ENCODE measurements at places on chromosomes 2 and 18.

- DNase-seq = no peak
Observed at GRCh38 chr18:35138773-35139172, 97.6 kb downstream of the MAPRE2 start.

DNA sequence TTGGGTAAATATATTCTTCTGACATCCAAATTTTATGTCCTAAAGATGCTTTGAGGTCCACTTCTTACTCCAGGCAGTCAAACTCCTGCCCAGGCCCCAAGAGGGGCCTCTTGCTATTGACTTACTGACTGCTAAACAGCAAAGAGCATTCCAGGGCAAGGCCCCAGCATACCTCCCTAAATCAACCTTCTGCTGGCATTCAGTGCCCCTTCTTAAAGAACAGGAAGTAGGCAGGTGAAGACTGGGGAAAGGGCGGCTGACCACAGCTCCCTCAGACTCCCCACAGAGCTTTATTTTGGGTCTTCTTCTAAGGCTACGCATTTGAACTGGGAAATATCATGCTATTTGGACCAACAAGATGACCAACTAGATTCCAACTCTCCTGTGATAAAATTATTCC lies 68.9 kb downstream of the USP40 start:
- DNase-seq = no peak

GRCh38 chr2:124708661-124709060 lies 683.6 kb downstream of the CNTNAP5 start:
- DNase-seq = no peak

- DNase-seq = no peak
Observed at GRCh38 chr2:217231212-217231611, 371.3 kb upstream of the TNP1 start.

GRCh38 chr2:164792316-164793170 lies 49.1 kb downstream of the COBLL1 start:
- DNase-seq = no peak

DNA sequence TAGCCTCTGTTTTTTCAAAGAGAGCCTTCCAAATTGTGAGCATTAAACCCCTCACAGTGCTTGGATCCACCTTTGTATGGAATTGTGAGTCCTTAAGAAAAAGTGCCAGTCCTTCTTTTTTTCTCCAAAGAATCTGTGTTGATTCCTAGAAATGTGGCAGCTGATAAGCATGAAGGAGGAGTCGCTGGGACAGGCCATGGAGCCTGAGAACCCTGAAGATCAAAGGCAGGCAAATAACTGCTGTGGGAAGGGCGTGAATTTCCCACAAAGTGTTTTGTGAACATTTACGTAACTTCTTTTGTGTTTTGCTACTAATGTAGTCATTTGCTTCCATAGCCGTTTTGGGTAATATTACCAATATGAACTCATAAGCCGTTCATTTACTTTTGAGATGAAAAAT lies 27.7 kb upstream of the CHMP1B start:
- no peak for DNase-seq

- no peak for DNase-seq
Observed at GRCh38 chr2:36277146-36277808, 78.3 kb upstream of the CRIM1 start.

- no peak for DNase-seq
Observed at GRCh38 chr2:119311371-119311770, 55.3 kb downstream of the C2orf76 start.

DNA sequence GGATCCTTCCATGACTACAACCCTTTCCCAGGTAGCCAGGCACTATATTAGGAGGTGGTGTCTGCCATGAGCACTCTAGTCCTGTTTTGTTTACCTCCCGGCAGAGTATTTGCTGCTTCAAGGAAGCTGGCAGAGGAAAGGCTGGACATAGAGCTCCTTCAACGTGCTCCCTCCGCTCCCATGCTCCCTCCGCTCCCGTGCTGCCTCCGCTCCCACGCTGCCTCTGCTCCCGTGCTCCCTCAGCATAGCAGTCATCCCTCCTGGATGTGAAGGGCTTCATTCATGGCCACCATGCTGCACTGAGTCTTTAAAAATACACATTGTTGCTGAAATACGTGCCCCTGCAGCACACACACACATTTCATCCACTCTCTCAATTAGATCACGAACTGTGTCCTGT lies 181.9 kb upstream of the MYT1L start:
- no peak for DNase-seq

- DNase-seq = no peak
Observed at GRCh38 chr18:1488957-1489356, 584.3 kb downstream of the ADCYAP1 start.

- DNase-seq = no peak
Observed at GRCh38 chr18:56285387-56286065, 352.9 kb downstream of the TXNL1 start.

DNA sequence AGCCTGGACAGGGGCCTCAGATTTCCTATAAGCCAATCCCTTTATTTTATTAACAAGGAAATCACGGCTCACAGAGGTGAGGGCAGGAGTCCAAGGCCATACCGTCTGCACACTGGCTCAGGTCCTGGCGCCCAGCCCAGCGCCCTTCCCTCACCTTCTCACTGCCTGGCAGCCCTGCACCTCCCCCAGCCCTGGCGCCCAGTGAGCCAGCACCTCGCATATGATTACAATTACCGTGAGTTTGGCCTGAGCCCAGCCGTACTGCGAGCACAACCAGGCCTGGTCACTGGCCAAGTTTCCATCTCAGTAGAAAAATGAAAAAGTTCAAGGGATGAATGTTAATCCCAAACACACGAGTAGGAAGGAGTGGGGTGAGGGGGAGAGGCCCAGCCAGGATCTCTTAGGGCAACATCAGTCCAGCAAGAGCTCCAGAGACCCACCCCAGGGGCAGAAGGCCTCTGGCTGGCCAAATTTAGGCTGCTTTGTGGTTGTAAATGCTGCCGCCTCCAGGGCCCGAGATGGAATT lies 68.4 kb downstream of the MCFD2 start:
- DNase-seq = no peak

GRCh38 chr18:905307-905947 lies 756 bp downstream of the ADCYAP1 start:
- DNase-seq = no peak

- no peak for DNase-seq
Observed at GRCh38 chr2:147558620-147559019, 286.2 kb upstream of the ACVR2A start.

- DNase-seq = no peak
Observed at GRCh38 chr2:178223806-178224205, 29.5 kb downstream of the OSBPL6 start.

- no peak for DNase-seq
Observed at GRCh38 chr2:205696927-205697441, 14.7 kb downstream of the NRP2 start.

- no peak for DNase-seq
Observed at GRCh38 chr2:191020742-191021381, 6.9 kb upstream of the STAT1 start.

DNA sequence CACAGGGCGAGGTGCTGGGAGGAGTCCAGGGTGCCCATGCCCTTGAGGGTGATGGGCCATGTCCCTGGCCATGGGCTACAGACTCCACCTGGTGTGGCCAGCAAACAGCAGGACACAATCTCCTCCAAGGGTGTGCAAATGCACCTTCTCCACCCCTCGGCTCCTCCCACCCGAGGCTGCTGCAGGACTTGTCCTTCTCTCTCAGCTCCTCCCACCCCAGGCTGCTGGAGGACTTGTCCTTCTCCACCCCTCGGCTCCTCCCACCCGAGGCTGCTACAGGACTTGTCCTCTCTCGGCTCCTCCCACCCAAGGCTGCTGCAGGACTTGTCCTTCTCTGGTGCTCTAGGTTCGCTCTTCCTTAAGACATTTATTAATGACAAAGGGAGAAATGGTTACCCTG lies 57.3 kb upstream of the SNTG2 start:
- no peak for DNase-seq

- DNase-seq = no peak
Observed at GRCh38 chr2:29479401-29479800, 364.2 kb downstream of the CLIP4 start.

GRCh38 chr18:6997808-6998207 lies 119.8 kb downstream of the LAMA1 start:
- no peak for DNase-seq

GRCh38 chr2:99403084-99403483 lies 65.9 kb downstream of the EIF5B start:
- no peak for DNase-seq

- DNase-seq = no peak
Observed at GRCh38 chr2:73070643-73071359, 711 bp downstream of the SFXN5 start.

DNA sequence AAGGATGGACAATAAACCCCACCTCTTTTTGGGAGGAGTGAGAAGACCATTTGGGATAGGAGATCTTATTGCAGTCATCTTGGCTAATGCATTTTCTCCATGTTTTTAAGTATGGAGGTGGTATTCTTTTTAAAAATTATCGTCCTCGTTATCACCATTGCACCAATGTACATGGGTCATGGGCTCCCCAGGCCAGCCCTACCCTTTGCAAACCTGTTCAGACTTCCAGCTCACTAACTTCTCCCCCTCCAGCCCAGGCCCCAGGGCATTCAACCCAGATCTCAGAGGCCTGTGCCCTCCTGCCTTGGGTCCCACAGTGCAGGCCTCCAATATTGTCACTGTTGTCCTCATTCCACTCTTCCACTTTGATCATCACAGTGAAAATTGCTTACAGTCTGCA lies 68.4 kb downstream of the BCL2L11 start:
- DNase-seq = no peak

GRCh38 chr2:109435901-109436598 lies 177.7 kb downstream of the SEPTIN10 start:
- DNase-seq = no peak

DNA sequence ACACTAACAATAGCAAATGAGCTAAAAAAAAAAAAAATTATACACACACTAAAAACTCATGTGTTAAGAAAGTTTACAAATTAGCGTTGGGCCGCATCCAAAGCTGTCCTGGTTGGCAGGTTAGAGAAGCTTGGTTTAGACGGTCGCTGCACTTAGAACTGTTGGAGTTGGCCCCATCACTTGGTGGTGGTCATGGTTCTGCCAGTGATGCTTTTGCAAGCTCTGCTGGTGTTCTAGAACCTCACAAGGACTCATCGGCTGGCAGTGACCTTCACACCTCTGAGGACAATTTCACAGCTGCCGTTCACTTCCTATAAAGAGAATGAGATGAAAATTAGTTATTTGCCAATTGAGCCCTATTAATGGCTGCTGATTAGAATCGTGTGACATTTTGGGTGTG lies 229.0 kb downstream of the AGAP1 start:
- no peak for DNase-seq

DNA sequence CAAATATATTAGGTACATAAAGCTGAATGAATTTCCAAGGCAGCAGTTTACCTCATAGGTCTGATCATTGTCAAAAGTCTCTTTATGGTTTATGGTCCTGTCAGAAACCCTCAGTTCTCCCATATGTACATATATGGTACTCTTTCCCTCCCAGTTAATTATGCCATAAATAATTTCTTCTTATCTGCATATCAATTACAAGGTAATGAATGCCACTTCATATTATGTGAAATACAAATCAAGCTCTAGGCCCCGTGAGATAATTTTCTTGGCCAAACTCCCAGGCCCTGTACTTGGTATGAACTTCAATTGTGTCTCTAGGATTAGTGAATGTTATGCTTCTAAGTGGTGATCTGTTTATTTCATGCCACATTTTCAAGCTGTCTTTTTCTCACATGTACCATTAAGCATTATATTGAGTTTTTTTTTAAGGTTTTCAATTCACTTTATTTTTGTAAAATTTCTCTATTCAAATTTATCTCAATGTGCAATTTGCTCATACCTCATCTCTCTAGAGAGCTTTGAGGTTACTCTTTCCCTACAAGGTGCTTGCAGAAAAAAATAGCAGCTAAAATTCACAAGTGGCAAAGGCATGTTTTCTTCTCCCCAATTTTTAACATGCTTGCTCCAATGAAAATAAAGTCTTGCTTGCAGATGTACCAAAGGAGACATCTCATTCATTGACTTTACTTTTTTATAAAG lies 430.6 kb upstream of the VRK2 start:
- no peak for DNase-seq

DNA sequence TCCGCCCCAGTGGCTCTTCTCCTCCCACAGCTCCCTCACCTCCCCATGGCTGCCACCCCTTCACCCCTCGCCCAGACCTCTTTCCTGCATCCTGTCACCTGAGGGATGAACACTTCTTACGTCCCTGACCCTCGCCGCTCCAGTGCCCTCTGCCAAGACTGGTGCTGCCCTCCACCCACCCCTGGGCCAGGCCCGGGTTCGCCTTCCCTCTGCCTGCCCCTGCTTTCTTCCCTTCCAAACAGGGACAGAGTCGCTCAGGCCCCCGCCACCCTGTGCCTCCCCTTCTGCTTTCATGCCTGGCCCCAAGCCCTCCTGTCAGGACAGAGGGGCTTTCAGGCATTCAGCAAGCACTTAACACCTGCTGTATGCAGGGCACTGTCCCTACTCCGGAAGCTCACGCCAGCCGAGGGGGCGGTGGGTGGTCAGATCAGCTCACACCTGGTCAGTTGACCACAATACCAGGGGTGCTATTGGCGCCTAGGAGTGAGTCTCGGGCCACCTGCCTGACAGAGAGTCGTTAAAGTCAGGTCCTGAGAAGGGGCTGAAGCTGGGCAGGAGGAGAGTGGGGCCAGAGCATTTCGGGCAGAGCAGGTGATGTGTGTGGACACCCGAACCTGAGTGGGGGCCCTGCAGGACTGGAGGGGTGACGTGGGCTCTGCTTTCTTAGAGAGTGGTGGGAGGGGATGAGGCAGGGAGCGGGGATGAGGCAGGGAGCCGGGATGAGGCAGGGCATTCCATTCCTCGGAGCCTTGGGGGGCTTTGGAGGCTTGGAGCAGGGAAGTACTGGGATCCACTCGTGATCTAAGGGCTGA lies 26.0 kb upstream of the HPCAL1 start:
- DNase-seq = no peak

GRCh38 chr18:654601-655000 lies 2.9 kb upstream of the TYMS start:
- DNase-seq = no peak

GRCh38 chr2:173982918-173983317 lies 17.7 kb upstream of the SP3 start:
- DNase-seq = no peak

DNA sequence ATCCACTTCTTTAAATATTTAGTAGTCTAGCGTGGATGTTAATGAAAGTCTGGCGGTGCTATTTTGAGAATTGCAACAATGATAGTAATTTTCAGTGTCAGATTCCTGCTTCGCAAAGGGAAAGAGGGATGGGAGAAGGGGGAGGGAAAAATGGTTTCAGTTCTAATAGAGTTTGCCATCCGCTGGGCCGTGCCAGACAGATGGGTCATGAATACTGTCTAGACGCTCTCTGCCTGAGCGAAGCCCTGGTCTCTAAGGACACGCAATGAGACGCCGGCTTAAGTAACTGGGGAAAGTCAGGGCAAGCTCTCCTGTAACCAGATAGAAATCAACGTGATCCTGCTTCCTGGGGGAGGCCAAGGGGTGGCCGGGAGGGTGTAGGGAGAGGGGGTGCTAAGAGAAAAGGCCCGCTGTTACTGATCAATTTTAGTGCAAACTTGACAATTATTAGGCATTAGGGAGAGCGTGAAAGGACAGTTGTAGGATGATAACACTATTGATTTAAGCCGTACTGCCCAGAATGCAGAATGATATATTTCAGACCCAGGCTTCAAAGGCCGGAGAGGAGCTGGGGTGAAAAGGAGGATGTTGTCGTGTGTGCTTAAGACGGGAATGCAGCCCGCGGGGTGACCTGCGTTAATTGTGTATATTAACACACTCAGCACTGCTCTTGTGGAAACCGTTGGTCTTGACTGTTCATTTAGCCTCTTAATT lies 229.2 kb downstream of the LDLRAD4 start:
- DNase-seq = no peak
